Fibroblast of pulmonary artery (primary cell): ENCODE measurements at places on chromosomes 2 and 18.

GRCh38 chr18:77000527-77000926 lies 132.1 kb downstream of the MBP start:
- peak; percentile 55 for DNase-seq

- no peak for DNase-seq
Observed at GRCh38 chr2:110198016-110198415, 6.8 kb downstream of the NPHP1 start.

- DNase-seq: no peak
Observed at GRCh38 chr2:44731505-44731904, 210.0 kb upstream of the SIX3 start.

GRCh38 chr2:65320946-65321345 lies 93.3 kb downstream of the ACTR2 start:
- DNase-seq: no peak

GRCh38 chr2:98903767-98904485 lies 32.1 kb downstream of the CRACDL start:
- DNase-seq: no peak

DNA sequence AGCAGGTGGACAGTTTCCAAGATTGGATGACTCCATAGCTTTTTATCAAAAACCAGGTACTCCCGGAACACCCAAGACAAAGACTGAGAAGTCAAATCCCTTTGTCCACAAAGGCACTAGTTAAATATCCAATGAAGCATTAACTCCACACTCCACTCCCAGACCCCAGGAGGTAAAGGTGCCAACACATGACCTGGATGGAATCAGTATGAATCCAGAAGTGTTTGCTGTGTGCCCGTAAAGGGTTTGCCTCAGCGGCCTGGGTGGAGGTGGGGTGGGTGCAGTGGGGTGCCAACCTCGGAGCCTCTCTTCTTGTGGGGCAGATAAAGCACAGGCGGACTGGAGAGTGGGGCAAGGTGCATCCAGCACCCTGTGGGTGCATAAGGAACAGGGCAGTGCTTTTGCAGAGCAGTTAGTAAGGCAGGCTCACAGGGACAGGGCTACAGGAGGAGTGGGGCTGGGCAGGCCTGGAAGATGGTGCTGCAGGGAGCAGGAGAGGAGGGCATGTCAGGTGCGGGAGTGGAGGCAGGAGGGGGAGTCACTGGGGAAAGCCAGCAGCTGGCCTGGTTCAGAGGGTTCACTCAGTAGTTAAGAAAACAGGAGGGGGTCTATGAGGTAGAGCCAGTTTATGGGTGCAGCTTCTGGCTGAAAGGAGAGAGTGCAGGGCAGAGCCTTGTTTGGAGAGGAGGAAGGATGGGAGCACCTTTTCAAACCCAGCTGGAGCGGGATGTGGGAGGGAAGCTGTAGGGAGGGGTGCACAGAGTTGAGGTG lies 208.4 kb upstream of the SMAD2 start:
- DNase-seq: no peak

DNA sequence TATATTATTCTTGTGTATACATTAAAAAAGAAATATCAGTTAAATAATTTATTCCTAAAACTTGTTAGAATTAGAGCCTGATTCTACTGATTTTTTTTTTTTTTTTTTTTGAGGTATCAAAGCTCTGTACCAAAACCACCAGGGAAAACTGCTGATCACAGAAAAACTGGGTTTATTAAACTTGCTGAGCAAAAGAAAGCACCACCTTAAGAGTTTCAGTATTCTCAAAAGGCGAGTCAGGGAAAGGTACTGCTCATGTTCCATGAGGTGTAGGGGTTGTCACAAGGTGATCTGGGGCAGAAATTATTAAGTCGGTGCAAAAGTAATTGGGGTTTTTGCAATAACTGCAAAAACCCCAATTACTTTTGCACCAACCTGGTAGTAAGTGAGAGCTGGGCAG lies 51.7 kb upstream of the KLF7 start:
- DNase-seq: no peak

- peak; percentile 96 for DNase-seq
Observed at GRCh38 chr18:68494802-68495581, 219.9 kb downstream of the TMX3 start.

GRCh38 chr2:233124421-233125080 lies 64.4 kb downstream of the INPP5D start:
- no peak for DNase-seq

GRCh38 chr2:222907790-222908441 lies 47.1 kb downstream of the ACSL3 start:
- DNase-seq: peak; percentile 45

GRCh38 chr18:55918444-55918843 lies 330.5 kb upstream of the TCF4 start:
- DNase-seq: no peak

DNA sequence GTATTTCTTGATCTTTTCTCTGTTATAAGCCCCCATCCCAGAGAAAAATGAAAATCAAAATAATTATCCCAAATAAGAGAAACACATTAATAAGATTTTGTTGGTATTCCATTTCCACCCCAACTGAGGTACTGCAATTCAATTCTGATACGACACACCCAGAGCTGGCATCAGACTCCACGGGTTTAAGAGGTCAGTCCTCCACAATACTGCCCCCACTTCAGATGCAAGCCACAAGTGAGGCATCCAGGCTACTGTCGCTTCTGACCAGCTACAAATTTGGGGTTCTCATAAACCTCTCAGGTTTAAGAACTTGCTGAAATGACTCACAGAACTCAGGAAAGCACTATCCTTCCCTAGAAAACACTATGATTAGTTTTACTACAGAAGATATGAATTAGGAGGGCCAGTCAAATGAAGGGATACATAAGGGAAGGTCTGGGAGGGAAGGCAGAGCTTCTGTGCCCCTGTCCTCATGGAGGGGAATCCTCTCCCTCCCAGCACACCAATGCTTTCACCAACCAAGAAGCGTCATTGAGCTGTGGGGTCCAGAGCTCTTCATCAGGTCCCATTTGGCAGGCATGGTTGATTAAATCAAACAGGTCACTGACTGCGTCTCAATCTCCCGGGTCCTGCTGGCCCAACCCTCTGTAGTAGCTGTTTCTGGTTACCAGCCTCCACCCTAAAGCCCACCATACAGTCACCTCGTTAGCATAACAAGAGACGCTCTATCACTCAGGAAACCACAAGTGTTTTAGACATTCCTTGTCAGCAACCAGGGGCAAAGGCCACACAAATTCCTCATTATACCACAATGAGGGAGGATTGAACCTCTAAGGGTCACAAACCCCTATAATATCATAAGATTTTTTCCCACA lies 46.2 kb downstream of the IWS1 start:
- DNase-seq: no peak

DNA sequence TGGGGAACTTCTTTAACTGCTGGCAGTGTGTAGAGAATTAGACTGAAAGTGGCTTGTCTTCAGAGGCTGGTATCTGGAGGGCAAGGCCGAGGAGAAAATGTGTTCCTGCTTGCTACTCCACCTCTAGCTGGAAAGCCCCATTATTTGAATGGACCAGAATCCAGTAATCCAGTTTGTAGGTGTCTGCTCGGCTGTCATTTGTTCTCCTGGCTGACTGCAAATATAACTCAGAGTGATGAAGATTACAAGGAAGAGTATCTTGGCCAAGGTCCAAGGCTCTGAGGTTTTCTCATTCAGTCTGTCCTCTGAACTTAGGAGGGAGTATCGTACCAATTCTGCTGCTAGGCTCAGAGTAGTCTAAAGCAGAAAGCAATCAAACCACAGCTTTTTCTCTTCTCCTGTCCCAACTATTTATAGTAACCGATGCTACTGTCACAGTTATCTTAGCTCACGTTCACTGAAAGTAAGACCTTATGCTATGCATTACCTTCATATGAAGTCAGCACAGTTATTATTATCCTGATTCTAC lies 228.6 kb downstream of the SETBP1 start:
- DNase-seq: no peak

- no peak for DNase-seq
Observed at GRCh38 chr2:157475722-157476390, 32.0 kb upstream of the CYTIP start.

DNA sequence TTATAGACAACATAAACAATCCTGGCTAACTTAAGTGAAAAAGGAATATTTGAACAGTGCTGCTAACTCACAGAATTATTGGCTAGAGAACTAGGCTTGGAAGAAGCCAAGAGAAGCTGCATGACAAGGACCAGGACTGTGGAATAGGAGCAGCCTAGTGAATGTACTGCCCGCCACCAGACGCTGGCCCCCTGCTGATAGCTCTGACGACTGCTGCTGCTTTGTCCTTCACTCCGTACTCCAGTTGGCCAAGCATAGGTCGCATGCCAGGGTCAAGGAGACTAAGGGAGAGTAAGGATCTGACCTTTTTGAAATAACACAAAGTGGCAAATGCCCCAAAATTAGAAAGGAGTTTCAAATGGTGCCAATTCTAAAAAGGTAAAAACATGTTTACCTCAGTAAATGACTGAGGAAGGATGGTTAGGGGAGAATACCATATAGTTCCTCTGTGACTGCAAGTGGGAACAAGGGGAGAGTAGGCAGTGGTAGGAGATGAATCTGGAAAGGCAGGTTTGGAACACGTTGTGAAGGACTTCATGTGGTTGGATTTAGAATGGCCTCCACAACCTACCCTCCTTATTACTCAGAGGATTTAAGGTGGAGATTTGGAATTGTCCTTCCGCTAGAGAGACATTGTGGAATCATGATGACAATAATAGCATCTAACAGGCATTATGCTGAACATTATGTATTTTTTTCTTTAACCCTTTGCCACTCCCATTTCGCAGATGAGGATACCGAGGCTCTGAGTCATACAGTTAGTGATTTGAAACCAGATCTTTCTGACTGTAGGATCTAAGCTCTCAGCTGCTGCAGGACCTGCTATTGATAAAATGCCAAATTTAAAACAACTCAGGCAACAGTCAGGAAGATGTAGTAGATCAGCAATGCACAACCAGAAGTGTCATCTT lies 19.5 kb downstream of the STRADB start:
- DNase-seq: no peak

GRCh38 chr2:216632952-216633615 lies at the start of gene IGFBP2:
IGFBP2 (plus strand) TSS chr2:216633420; CDS start chr2:216633524, 104 bp downstream.
- DNase-seq: no peak

DNA sequence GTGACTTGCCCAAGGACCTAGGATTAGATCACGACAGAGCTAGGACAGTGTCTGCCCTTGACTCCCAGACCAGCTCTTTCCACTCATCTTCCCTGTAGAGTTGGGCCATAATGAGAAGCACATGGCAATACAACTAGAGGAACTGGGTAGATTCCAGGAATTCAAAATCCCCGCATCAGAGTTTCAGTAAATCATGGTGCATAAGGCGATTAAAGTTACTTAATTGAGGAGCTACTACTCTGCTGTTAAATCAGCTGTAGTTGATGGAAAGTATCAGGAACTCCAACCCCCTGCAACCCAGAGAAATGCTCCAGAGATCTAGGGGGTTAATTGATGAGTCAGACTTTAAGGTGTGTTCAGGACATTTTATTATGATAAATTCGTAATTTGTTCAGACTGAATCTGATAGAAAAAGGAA lies 5.7 kb downstream of the ANTXR1 start:
- DNase-seq: no peak

- peak; percentile 31 for DNase-seq
Observed at GRCh38 chr2:130183512-130184373, 1.7 kb downstream of the MZT2B start.

DNA sequence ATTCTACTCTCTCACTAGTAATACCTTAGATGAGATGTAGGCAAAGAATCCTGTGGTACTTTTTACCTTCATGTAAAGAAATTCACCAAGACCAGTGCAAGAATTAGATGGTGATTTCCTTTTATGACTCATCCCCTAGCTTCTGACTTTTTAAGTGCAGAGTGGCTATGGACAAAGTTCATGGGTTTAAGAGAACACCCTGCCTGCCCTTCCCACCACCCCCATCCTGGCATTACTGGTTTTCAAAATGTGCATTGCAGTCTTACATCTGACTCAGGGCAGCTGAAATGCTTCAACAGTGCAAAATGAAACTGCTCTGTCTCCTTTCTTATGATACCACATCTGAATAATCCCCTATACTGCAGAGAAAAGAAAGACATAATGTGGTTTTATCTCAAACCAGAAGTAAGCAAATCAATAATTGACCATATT lies 22.6 kb downstream of the MAIP1 start:
- peak; percentile 52 for DNase-seq

DNA sequence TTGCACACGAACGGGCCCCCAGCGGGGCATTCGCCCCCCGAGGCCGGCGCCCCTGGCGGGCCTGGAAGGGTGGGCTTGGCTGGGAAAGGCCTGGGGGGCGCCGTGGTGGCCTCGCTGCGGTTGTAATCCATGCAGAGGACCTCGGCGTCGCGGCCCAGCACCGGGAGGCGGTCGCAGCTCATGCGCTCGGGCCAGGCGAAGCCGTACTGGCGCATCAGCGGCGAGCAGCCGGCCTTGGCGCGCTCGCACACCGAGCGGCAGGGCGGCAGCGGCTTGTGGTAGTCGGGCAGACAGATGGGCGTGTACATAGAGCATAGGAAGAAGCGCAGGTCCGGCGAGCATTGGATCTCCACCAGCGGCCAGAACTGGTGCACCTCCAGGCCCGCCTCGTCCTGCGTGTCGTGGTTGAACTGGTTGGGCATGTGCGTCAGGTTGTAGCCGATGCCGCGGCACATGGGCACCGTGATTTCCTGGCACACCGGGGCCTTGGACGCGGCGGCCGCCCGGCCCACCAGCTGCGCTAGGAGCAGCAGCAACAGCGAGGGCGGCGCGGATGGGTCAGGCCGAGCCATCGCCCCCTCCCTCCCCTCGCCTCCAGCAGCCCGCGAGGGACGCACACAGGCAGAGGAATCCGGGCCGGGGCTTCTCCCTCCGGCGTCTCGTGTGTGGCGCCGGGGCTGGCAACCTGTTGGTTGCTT lies 1.4 kb downstream of the FZD5 start:
- DNase-seq: peak; percentile 40

DNA sequence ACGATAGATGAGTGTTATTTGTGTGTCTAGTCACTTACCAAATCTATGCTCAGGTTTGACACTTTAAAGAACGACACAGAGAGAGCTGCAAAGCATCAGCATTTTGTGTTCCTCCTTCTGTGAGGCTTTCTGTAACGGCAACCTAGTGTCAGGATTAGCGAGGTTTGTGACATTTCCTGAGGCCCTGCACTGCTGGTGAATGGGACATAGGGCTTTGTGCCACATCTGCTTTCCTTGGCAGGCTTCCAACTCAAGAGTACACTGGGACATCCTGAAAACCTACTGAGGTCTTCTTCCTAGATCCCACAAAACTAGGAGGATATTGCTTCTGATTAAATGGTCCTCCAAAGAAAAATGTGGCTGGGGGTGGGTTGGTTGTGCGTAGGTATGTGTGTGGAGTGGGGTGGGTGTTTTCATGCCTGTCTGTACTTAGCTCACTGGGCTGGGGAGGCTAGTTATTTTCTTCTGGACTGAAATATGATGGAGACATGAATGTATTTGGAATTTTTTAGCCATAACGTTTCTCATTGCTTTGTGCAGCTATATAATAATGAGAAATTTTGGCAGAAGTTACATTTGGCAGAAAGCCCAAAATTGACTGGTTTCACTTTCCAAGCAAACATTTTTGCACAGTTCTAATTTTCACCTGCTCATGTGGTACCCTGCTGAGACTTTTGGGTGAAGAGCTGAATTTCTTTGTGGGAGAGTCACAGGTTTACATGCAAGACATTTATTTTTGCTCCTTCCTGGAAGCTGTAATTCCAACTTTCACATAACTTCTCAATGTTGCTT lies 308.4 kb downstream of the XIRP2 start:
- peak; percentile 69 for DNase-seq

- peak; percentile 57 for DNase-seq
Observed at GRCh38 chr2:27932396-27932795, 41.9 kb downstream of the BABAM2 start.
